ENCODE measurements at places on chromosomes 16 and 17. TPM values are rescaled to one million over a fixed set of nuclear protein-coding genes. Genes with fewer than 3 reads are reported as not detected.

UTS2R gene
- not detected for total RNA-seq

ENPP7 gene
- not detected for total RNA-seq

GAST gene
- total RNA-seq = not detected

PRM1 gene
- total RNA-seq = not detected

TP53TG3 gene
- not detected for total RNA-seq

CDH15 gene
- total RNA-seq = 2.2 TPM

HLF gene
- under 0.01 TPM for total RNA-seq

GRCh38 chr17:74244548-74244947 lies 29.5 kb upstream of the DNAI2 start:
- H3K27ac ChIP-seq = no peak overlapping the region
- DNase-seq = peak; percentile 34
- no peaks in the 10 kb centered on the region for H3K36me3 ChIP-seq
- no peaks in the 10 kb centered on the region for H3K4me1 ChIP-seq

GRCh38 chr17:80792373-80792781 lies 199.3 kb upstream of the CHMP6 start:
- no peak for DNase-seq
- H3K36me3 ChIP-seq = no peaks in the 10 kb centered on the region
- H3K4me3 ChIP-seq = no peak overlapping the region
- peaks cover 56% of the 10 kb centered on the region for H3K4me1 ChIP-seq

DNA sequence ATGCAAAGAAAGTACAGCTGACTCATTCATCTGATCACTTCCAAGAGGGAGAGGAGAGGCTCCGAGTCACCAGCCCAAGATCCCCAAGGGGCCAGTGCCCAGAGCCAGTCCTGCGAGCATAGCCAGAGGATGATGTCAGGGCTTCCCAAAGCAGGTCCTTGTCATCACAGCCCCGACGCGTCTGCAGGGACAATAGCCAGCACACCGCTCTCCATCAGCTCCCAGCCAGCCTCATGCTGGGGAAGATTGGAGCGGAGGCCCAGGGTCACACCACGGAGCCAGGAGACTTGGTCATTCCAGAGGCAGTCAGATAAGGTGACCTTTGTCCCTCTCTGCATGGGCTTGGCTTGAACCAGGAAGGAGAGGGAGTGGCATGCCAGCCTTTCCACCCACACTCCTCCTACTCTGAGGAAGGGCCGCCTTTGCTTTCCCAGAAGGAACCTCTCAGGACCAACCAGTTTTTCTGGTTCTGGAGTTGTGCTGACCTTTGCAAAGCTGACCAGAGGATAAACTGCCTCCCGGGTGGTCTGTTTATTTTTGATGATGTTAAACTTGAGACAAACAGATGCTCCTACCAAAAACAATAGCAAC lies 58.3 kb upstream of the ARHGAP44 start:
- H3K4me3 ChIP-seq = no peak overlapping the region
- H3K4me1 ChIP-seq = peaks cover 17% of the 10 kb centered on the region
- H3K27ac ChIP-seq = peak overlapping the region; percentile 44
- no peaks in the 10 kb centered on the region for H3K27me3 ChIP-seq
- no peaks in the 10 kb centered on the region for H3K36me3 ChIP-seq

GRCh38 chr17:79745641-79746105 lies 14.9 kb downstream of the ENPP7 start:
- H3K27me3 ChIP-seq = peaks cover 68% of the 10 kb centered on the region
- H3K4me1 ChIP-seq = peaks cover 7% of the 10 kb centered on the region
- no peaks in the 10 kb centered on the region for H3K36me3 ChIP-seq
- H3K4me3 ChIP-seq = no peak overlapping the region
- no peak overlapping the region for H3K27ac ChIP-seq

DNA sequence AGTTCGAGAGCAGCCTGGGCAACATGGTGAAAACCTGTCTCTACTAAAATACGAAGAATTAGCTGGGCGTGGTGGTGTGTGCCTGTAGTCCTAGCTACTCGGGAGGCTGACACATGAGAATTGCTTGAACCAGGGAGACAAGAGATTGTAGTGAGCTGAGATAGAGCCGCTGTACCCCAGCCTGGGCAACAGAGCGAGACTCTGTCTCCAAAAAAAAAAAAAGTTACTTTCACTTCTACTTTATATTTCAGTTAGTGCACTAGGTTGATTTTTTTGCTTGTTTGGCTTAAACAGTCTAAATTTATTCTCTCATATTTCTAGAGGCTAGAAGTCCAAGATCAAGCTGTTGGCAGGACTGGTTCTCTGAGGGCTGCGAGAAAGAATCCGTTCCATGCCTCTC lies 13.4 kb downstream of the CCDC102A start:
- H3K27ac ChIP-seq = no peak overlapping the region
- no peaks in the 10 kb centered on the region for H3K36me3 ChIP-seq
- DNase-seq = no peak
- H3K4me1 ChIP-seq = no peaks in the 10 kb centered on the region
- H3K27me3 ChIP-seq = no peaks in the 10 kb centered on the region

GRCh38 chr17:28225867-28226266 lies 93.1 kb upstream of the TMEM97 start:
- no peak overlapping the region for H3K27ac ChIP-seq
- peaks cover 41% of the 10 kb centered on the region for H3K27me3 ChIP-seq
- DNase-seq = no peak
- peaks cover 5% of the 10 kb centered on the region for H3K4me1 ChIP-seq
- H3K4me3 ChIP-seq = no peak overlapping the region

DNA sequence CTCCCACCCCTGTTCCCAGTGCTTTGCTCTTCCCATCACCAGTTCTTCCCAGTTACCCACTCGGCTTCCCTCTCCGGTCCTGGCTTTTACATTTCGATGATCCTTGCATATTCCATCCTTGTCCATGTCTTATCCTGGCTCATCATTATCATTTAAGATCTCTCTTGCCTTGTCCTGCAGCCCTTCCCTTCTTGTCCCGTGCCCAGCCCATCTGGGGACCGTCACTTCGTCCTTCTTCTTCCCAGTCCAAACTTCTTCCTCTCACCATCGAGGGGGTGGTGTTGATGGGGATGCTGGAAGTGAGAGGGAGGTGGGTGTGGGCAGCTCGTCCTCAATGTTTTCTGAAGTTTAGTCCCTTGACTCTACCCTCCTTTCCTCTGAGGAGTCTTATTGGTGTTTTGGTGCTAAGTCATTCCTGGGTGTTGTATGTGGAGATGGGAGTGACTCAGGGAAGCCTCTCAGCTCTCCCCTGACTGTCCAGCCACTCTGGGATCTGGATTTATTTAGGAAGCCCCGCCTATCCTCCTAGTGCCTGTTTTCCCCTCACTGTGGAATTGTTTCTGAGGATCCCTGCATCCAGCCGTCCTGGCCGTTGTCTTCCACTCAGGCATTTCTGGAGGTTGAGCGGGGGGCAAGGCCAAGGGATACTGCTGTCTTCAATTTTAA lies 975 bp downstream of the SNX29 start:
- H3K4me3 ChIP-seq = peak overlapping the region; percentile 98
- H3K27ac ChIP-seq = peak overlapping the region; percentile 19
- no peaks in the 10 kb centered on the region for H3K27me3 ChIP-seq
- peaks cover 13% of the 10 kb centered on the region for H3K4me1 ChIP-seq
- DNase-seq = peak; percentile 96
- peaks cover 8% of the 10 kb centered on the region for H3K36me3 ChIP-seq

DNA sequence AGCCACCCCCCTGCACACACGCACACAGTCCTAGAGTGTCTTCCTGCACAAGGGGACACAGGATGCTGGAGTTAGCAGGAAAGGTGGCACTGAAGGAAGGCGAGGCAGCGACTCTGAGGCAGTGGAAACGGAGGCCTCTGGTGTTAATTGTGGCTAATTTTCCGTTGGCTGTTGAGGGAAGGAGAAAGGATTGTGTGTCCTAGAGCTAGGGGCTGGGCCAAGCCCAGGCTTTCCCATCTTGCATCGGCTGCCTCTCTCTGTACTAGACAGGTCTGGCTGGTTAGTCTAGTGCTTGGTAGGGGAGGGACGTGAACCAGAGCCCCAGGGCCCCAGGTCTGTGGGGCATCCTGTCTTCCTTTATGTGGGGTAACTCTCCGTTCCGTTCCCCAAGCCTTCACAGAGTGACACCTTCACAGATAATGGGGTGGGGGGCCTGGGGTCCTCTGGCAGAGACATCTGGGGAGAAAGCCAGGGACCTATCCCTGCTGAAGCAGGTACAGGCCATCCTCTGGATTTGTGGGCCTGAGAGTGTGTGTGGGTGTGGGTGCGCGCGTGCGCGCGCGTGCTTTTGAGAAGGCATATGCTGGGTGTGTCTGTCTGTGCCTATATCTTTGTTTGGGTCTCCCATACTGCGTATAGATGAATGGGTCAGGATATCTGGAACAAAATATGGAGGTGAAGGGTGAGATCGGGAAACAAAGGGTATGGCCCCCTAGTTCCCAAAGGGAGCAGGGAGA lies at the start of gene CHD3:
Gene CHD3, plus strand, starts transcription at position 606 of the 737 bp plus-strand sequence. CDS start 212 bp downstream, outside the sequence.
- H3K36me3 ChIP-seq = peaks cover 35% of the 10 kb centered on the region
- peaks cover 44% of the 10 kb centered on the region for H3K4me1 ChIP-seq
- H3K27me3 ChIP-seq = no peaks in the 10 kb centered on the region
- no peak for DNase-seq
- H3K27ac ChIP-seq = peak within 1 kb of the TSS; percentile 79

DNA sequence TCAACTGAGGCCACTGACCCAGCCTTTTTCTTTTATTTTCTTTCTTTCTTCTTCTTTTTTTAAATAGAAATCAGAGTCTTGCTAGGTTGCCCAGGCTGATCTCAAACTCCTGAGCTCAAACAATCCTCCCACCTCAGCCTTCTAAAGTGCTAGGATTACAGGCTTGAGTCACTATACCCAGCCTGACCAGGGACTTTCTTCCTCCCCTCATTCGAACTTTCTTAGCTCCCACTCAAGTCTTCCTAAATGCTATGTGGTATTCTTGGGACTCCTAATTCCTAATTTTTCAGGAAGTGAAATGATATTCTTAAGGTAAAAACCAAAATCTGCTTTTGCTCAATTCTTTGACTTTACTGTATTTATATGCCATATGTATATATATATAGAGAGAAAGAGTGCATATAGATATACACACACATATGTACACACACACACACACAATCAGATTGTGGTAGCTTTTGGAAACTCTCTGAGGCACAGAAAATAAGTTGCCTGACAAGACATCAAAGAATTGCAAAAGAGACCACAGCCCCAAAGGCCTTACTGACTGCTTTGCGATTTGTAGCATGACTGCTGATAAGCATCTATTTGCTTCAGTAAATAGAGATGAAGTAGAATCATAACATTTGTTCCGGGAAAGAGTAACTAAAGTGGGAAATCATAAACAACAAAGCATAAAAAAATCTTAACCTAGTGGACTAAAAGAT lies 9.5 kb upstream of the AMZ2 start:
- no peak for DNase-seq
- H3K4me1 ChIP-seq = peaks cover 8% of the 10 kb centered on the region

DNA sequence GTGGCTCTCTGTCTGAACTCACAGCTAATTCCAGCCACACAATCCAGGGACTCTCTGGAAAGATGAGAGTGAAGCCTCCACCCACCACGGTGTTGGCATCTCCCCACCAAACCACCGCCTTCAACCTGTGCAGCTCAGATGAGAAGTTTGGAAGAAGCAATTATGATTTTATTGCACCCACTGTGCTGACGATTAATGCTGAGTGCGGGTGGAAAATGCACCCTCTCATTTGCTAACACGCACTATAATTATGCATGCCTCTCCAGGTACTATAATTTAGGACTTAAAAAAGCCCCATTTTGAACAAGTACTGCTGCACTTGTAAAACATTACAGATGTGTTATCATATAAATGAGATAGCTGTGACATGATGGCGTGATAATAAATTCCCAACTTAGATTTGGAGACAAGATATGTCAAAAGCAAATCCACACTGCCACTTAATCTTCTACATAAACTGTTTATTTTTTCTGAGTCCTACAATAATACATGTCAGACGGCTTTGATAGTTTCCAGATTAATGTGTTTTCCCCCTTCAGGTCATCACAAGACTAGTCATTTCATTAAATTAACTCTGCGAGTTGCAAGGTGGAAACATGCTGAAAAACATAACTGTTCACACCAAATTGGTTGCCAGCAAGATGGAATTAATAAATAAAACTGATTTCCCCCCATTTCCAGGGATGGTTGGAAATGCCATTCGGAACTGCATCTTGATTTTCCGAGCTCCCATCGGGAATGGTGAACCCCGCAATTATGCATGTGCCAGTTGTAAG lies 466.5 kb upstream of the MAF start:
- H3K4me1 ChIP-seq = no peaks in the 10 kb centered on the region
- H3K36me3 ChIP-seq = no peaks in the 10 kb centered on the region
- no peak for DNase-seq
- no peak overlapping the region for H3K4me3 ChIP-seq

DNA sequence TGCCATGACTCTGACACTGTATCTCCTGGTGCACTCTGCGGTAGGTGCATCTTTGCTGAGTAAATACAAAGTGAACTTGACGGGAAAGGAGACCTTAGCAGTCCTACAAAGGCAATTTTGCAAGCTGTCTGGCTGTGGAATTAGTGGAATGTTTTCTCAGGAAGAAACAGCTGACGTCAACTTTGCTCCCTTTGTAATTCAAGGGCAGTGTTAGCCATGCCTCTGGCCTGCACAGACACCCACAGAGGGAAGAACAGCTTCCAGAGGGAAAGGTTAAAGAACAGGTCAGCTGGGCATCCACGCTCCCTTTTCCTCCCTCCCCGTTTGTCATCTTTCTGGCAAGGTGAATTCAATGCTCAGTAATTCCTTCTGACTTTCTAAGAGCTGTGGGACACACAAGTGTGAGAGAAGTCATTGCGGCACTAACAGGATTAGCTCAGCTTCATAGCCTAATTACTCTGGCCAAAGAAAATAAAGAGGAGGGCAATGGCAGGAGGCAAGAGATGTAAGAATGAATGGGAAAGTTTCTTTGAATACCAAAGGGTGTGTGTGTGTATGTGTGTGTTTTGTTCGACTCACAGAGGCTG lies 476.9 kb upstream of the GOT2 start:
- H3K27me3 ChIP-seq = no peaks in the 10 kb centered on the region
- H3K4me3 ChIP-seq = no peak overlapping the region
- DNase-seq = peak; percentile 67
- no peaks in the 10 kb centered on the region for H3K36me3 ChIP-seq
- peak overlapping the region; percentile 31 for H3K27ac ChIP-seq

DNA sequence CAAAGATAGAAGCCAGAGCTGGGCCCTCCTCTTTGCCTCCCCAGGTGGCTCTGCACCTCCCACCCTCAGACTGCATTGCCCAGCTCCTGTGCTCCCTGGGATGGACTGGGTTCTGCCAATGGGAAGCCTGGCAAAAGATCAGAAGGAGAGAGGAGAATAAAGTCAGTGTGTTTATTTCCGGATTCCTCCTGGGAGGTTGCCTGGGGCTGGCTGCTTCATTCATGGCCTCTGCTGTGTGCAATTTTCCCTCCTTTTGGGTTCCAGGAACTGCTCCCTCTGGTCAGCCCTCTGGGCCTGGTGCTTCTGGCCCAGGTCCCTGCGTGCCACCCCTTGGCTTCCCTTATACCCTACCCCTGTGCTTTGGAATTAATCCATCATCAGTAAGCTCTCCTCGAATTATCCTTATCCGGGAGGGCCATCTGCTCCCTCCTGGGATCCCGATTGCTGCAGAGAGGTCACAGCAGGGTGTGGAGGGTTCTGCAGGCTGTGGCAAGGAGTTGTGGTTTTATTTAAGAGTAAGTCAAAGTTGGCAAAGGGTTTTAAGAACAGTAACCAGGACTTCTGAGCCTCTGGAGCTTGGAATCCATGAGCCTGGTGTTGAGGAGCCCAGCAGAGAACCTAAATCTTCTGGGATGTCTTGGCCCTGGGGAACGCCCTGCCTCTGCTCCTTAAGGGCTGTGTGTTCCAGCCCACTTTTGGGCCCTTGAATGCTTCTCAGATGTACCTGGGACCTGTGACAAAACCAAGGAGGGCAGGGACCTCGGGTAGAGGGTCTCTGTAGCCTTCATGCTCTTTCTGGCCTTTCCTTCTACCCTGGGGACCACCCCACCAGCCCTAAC lies 8.2 kb upstream of the MMP2 start:
- H3K36me3 ChIP-seq = no peaks in the 10 kb centered on the region
- peaks cover 39% of the 10 kb centered on the region for H3K4me1 ChIP-seq
- peak overlapping the region; percentile 30 for H3K4me3 ChIP-seq
- no peak for DNase-seq
- H3K27me3 ChIP-seq = no peaks in the 10 kb centered on the region
- peak overlapping the region; percentile 90 for H3K27ac ChIP-seq

All from osteoblast (primary cell).